NCI-H524 (cell line): ENCODE measurements at places on chromosomes 11 and 22.

DNA sequence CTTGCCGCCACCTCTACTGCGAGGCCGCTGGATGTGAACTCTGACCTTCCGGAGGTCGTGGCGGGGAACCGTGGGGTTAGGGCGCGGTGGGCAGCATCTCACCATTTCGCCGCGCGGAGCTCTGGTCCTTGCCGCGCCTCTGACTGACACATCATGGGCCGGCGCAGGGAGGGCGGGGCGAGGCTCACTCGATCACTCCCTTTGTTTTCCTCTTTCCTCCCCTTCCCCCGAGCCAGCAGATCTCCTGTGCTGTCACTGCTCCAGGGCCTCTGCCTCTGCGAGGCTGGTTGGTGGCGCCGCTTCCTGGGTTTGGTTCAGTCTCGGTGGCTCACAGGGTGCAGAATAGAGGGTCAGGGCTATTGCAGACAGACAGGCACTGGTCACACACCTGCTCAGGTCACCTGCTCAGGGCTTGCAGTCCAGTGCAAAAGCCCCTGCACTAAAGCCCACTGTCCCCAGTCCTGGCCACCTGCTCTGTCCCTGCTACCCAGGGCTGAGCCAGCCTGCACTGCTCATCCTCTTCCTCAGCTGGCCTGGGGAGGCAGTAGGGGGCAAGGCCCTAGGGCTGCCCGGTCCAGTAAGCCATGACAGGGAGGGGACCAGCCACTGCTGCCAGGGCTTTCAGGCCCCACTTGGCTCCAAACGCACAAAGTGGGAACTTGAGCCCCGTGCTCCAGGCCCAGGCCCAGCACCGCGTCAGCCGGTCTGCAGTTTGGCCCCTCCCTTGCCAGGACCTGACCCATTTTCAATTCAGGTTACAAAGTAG is 36.2 kb downstream of the PISD start:
- no peak for DNase-seq

- DNase-seq, result no peak
Observed at GRCh38 chr11:128827191-128827893, 39.8 kb downstream of the KCNJ1 start.

DNA sequence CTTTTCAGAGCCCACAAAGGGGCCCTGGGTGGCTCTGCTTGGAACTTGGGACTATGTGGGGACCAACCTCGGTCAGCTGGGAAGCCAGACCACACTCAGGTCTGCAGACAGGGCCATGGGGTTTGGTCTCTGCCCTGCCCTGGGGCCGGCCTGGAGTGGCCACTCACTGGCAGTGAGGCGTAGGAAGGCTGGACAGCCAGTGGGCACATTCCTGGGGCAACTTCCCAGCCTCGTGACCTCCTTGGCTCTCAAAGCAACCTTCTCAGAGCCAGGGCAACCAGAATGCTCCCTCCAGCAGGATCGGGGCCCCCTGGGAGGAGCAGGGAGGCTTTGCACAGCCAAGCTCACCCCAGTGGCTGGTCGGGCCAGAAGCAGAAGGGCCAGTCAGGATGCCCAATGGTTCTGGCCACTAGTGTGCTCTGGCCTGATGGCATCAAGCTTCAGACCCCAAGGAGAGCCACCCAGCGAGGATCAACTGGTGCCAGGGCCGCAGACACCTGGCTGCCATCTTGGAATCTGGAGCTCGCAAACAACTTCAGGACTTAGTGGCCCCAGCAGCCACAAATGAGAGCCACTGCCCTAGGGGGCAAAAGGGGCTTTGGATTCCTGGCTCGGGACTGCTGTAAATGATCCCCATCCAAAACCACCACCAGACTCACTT is 87.1 kb downstream of the MYEOV start:
- no peak for DNase-seq

DNA sequence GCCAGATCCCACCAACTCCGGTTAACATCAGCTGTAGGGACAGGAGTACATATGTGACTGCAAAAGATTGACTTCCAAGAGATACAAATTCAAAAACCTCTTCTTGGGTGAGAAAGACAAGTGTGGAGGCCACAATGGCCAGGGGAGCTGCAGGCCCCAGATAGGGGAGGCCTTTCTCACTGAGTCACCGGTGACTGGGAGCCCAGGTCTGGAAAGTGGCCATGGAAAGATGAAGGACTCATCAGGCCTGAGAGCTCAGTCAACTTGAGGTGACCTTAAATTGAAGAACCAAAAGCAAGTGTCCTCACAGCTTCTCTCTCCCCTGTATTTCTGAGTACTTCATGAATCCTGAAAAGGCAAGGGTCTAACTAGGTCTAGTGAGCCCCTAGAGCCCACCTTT is 90.4 kb upstream of the CLPB start:
- no peak for DNase-seq

DNA sequence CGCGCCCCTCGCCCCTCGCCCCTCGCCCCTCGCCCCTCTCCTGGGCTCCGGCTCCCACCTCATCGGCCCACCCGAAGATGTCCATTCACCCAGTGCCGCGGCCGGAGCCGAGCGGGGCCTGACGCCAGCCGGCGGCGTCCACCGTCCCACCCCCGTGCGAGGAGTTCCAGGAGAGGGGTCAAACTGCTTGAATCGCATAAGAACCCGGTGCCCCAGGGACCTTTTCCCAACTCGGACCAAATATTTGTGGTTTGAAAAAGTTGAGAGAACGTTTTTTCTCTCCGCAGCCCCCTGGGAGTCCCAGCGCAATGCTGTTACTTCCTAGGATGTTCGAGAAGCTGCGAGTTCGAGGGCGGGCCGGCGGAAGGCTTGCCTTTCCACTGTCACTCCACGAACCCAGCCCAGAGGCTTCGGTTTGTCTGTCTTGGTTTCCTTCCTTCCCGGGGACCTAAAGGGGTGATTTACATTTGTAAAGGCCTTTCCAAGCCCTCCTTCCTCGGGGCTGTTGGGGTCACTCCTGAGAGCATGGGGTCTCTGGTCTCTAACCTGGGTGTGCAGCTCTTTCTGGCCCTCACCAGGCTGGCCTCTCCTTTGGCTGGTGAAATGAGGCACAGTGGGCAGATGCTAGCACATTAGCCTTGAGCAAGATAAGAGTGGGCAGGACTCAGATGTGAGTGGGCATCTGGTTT is 38.0 kb downstream of the ETS1 start:
- no peak for DNase-seq

GRCh38 chr11:46341454-46341853 is 5.8 kb upstream of the DGKZ start:
- DNase-seq, result no peak

DNA sequence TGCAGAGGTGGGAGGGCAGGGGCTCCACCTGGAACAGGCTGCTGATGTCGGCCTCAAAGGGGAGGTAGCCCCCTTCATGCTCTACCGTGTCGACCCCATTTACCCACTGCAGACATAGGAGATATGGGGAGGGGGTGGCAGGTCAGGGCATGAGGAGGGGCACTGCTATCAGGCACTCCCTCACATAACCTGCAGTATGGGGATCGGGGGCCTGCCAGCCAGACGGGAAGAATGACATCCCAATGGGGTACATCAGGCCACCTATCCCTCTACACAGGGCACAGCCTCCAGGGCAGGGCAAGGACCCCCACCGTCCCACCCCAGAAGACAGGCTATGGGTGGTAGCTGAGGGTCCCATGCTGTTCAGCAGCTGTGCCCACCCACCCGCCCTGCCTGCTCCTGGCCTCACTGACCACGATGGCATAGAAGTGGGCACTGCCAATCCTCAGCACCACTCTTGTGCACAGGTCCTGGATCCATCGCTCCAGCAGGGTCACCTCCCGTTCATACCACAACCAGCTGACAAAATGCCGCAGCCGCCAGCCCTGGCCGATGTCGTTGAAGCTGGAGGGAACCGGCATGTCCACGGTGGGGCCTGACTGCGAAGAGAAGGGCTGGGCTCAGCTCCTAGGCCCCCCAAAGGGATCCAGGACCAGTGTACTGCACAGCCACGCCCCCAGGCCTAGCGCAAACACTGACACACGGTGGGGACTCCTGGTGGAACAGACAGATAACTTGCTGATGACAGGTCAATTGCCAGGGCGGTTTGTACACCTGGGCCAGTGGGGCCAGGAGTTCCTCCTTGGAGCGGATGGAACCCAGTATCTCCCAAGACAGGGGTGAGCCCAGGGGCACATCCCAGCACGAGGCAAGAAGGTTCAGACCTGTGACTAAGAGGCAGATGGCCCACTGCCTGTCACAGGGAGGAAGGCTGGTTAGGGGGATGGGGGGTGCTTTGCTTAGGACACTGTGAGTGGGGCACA is 24.1 kb downstream of the RGL4 start:
- DNase-seq, result no peak

GRCh38 chr11:122165607-122166371 is 49.8 kb upstream of the BLID start:
- DNase-seq, result peak; percentile 82

- peak; percentile 15 for DNase-seq
Observed at GRCh38 chr11:32870676-32871075, 21.9 kb upstream of the QSER1 start.

- no peak for DNase-seq
Observed at GRCh38 chr11:44191322-44192016, 96.0 kb downstream of the EXT2 start.

- no peak for DNase-seq
Observed at GRCh38 chr11:117652521-117652920, 144.5 kb downstream of the DSCAML1 start.

GRCh38 chr11:18449251-18449650 is 6.4 kb upstream of the LDHAL6A start:
- no peak for DNase-seq

DNA sequence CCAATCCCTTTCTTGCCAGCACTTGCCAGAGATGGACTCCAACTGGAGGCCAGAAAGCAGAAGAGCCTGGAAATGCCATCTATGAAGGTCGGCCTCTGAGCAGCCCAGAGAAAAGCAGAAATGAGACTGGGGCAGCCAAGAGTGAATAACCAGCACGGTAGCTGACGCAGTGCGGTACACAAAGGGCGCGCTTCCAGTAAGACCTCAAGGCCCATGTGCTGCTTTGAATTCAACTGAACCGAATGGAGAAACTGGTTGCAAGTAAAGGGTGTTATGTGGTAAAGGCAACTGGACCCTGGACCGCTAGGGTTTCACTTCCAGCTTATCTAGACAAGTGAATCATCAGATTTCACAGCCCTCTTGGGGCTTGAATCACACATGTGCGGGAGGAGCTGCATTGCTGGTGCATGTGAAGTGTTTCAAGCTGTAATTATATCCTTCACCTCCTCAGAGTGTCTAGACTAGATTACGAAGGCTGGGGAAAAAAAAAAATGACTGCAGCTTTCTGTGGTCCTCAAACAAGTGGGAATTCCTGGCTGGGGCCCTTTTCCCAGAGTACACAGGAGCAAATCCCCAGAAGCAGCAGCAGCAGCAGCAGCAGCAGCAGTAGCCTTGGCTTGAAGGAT is 128.9 kb downstream of the CCDC34 start:
- DNase-seq, result peak; percentile 93

DNA sequence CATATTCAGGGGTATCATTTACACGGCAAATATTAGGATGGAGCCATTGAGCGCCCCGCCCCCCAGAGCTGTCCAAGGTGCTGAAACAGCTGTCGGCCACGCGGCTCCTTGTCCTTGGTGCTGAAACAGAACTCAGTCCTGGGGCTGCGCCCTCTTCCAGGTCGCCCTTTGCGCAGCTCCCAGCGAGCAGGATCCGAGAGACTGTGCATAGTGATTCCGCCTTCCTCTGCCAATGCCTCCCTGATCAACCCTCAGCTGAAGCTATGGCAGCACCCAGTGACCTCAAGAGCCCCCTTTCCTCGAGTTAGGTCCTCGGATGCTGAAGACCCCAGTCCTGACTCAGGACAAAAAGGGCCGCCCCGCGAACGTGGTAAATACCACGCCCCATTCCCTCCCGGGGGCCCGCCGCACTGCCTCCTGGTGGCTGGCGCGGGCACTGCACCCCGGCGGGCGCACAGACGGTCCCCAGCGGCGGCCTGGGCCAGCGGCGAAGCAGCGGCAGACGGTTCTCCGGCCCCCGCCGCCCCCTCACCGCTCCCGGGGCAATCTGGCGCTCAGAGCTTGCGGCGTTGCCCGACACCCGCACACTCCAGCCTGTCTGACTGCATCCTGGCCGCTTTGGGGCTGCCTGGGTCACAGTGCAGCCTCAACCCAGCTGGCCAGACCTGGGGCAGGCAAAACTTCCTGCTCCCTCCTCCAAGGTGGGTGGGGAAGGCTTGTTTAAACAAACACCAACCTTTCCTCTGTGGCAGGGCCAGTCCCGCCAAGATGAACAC is 13.4 kb downstream of the SYT7 start:
- DNase-seq, result peak; percentile 38

GRCh38 chr22:30705710-30706651 is 11.3 kb downstream of the OSBP2 start:
- DNase-seq, result peak; percentile 91

- DNase-seq, result no peak
Observed at GRCh38 chr22:19691721-19692341, 22.5 kb upstream of the SEPTIN5 start.

DNA sequence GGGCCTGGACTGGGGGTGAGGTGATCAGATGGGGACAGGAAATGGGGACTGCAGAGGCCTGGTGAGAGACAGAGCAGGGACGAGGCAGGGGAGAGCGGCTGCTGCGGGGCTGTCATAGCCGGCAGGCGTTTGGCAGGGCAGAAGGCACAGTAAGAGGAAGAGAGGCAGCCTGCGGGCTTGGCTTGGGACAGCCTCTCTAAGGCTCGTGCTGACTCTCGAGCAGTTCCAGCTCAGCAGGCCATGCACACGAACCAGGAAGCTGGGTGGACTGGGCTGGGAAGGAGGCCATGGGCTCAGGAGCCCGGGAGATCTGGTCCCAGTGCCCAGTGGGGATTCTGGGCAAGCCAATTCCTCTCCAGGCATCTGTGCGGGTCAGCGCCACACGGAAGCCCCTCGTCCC is 19.6 kb upstream of the EIF3D start:
- no peak for DNase-seq

- DNase-seq, result no peak
Observed at GRCh38 chr11:102685754-102686153, 19.8 kb downstream of the MMP27 start.

DNA sequence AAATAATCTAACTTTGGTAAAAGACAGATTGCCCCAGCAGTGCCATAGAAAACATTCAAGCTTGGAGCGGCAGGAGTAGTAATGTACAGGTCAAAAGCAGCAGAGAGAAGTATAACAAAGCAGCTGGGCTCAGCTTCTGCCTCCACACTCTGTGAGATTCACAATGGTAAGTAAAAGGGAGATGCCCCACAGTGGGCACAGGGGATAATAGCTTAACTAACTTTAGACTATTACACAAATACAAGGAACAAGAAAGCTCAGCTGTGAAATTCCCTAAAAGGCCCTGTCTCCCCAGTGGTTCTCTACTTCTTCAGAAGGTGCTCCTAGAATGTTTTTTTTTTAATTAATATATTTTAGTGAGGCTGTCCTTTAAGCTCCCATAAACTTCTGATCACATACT is 28.0 kb downstream of the RDX start:
- no peak for DNase-seq

- no peak for DNase-seq
Observed at GRCh38 chr22:25375683-25376082, 156.2 kb downstream of the CRYBB2 start.
